ENCODE measurements at places on chromosomes 16 and 17.

DNA sequence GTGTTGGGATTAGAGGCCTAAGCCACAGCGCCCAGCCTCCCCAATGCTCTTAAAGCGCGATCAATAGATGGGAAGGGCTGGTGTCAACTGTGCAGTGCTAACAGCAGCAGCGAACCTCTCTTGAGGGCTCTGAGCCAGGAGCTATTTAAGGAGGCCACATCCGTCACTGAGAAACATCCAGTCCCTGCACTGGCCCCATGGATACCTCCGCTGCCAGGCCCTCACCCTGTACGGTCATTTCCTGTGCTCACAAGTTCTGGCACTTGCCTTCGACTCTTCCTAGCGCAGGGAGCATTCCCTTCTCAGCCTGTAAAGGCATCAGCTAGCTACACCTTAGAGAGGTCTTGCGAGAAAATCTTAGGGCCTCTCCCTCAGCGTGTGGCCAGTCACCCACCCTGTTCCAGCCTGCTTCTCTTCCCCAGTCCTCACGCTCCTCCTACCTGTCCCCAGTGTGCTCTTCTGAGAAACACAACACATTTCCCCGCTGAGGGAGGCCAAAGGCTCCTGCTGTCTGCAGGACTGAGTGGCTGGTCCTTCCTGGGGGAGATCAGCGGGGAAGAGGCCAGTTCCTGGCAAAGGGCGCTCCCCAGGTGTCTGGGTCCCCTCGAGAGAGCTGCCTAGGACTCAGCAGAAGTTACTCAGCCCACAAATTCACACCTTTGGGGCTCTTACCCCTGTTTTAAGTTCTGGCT, 28.6 kb downstream of the GTF3C1 start:
- no peak for DNase-seq

- DNase-seq = no peak
Observed at GRCh38 chr16:28210264-28210663, 1.5 kb downstream of the XPO6 start.

- DNase-seq = no peak
Observed at GRCh38 chr17:62084585-62084984, 19.5 kb upstream of the MED13 start.

DNA sequence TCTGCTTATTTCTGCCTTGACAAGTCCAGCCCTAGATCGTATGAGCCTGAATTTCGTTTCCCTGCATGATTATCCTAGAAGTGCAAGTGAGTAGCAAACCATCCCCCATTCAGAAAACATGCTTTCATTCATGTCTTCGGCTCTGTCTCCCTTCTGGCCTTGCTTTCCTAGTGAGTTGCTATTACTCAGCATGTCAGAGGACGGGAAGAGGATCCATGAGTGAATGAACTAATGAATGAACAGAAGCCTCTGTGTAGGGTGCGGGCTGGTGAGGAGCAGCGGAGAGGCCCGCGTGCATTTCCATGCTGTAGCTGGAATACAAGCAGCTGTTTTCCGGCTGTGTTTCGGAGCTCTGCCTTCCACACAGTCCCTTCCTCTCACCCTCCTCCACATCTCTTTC, 155.7 kb upstream of the NOL11 start:
- DNase-seq = no peak

- no peak for DNase-seq
Observed at GRCh38 chr17:46045639-46046038, 46.6 kb downstream of the STH start.

GRCh38 chr17:77498791-77499698, 358.3 kb downstream of the SEC14L1 start:
- no peak for DNase-seq

DNA sequence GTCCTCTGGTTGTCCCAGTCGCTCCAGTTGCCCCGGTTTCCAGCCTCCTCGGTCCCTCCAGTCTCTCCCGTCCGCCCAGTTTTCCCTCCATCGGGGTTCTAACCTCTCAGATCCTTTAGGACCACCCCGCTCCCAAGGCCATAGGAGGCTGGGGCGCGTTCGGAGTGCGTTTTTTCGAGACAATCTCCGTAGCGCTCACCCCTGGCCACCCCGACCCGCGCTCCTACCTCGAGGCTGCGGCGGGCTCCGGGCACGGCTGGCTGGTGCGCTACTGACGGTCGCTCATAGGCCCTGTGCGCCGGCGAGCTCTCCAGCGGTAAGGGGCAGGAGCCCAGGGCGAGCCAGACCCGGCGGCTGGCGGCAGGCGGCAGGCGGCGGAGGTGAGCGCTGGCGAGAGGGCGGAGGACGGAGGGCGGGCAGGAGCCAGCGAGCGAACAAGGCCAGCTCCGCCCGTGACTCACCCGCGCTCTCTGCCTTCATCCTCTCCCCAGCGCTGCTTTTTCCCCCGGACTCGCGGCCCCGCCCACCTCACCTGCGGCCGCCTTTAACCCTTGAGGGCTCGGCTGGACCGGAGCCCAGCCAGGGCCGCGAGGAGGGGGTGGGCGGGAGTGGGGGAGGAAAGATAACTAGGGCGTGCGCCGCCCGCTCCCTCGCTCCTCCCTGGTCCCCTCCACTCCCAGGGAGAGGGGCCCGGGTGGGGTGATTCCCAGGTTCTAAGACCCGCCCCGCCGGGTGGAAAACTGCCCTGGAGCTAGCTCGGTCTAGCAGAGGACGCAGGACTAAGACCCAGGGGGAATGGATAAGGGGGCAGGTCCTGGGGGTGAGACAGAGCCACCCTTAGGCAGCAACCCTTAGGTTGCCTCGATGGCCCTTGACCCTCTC, at the start of gene SP6:
SP6 (minus strand) TSS at position 472 of the 882 bp plus-strand sequence. CDS start 2,734 bp downstream, outside the sequence.
- DNase-seq = peak; percentile 78

- DNase-seq = no peak
Observed at GRCh38 chr17:4928881-4929280, 3.2 kb upstream of the GP1BA start.

DNA sequence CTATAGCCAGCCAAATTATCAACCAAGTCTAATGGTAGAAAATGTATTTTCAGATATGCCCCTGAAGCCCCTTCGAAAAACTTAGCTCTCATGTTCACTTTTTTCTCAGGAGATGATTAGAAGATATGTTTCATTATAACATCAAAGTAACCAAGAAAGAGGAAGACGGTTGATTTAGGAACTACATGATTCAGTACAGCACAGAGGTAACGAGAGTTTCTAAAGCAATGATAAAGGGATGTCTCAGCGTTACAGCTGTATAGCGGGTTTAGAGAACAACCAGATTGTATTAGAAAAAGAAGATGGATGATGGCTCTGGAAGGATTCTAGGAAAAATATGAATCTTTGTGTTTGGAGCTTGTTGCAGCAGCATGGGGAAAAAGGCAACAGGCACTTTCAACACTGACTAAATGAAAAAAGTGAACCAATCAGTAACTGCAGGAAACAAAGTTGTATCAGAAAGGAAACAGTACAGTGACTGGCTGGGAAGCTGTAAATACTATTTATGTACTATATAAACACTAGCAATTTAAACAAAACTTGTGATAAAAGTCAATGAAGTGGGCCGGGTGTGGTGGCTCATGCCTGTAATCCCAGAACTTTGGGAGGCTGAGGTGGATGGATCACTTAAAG, 21.5 kb downstream of the MBTD1 start:
- DNase-seq = no peak

GRCh38 chr16:84514295-84514873, 9.9 kb upstream of the MEAK7 start:
- DNase-seq = no peak

- DNase-seq = no peak
Observed at GRCh38 chr17:57420734-57421717, 164.7 kb downstream of the MSI2 start.

Data from activated T-cell treated with anti-CD3 and anti-CD28 coated beads, Interleukin-2, amount 50 U/mL, for 24 hours (primary cell).